ENCODE measurements at places on chromosomes 12 and 14.

GRCh38 chr14:76311079-76311758 lies 64.7 kb upstream of the ESRRB start:
- DNase-seq: no peak

- no peak for DNase-seq
Measured at GRCh38 chr12:88893801-88894200, 313.5 kb upstream of the KITLG start.

DNA sequence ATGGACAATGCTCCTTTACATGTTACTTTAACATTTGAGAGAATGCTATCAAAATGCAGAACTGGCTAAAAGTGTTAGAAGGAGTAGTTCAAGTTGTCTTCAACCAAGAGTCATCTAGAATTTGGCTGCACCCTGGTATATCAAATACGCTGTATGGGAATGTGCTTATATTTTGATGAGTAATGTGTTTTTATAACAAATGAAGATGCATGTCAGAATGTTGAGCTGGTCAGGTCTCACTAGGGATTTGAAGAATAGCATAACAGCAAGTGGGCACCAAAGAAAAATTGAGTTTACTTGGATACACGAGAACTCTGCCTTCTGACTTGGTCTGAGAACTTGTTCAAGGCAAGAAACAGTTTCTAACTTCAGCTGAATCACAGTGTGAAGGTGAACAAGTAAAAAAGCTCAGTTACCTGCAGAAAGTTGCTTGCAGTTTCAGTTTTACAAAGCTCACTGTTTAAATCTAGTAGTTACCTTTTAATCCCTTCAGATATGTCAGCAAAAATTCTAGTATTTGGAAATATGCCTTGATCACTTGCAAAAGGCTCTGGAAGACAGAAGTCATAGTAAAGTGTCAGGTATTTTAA lies 82.3 kb downstream of the PDE3A start:
- no peak for DNase-seq

- no peak for DNase-seq
Measured at GRCh38 chr12:89857652-89858274, 149.1 kb upstream of the ATP2B1 start.

GRCh38 chr12:127278351-127278750 lies 988.6 kb upstream of the TMEM132C start:
- no peak for DNase-seq

DNA sequence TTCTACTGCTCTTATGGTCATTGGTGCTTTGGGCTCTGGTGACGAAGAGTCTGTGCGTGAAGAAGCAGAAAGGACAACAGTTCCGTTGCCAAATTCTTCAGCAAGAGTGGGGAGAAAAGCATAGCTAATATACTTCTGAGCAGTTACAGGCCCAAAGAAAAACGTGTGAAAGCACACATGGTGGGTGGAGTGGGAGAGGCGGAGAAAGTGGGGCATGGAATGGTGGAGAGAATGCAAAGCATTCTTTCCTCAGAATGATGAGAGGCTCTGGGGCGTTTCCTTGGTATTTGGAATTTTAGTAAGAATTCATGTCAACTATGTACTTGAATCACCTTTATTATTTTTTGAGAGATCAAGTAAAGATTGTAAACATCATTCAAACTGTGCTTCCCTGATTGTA lies 396.1 kb downstream of the NAV3 start:
- DNase-seq: no peak

DNA sequence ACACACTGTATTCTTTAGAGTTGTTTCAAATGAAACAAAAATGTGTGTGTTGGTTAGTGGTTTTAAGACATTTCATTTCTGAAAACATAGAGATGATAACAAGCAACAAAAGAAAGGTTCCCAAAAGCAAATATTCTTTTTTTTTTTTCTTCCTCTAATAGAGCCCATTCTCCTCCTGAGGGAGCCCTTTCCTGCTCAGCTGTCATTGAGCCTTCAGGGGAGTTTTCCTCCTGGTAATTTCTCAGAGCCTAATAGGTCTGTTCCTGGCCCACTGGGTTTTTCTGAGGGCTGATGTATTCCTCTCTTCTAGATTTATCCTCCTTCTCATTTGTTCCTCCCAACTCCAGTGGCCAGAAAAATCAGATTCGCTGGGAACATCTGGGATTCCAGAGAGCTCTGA lies 654.5 kb downstream of the NOVA1 start:
- no peak for DNase-seq

- no peak for DNase-seq
Measured at GRCh38 chr14:51725061-51725460, 73.4 kb downstream of the FRMD6 start.

DNA sequence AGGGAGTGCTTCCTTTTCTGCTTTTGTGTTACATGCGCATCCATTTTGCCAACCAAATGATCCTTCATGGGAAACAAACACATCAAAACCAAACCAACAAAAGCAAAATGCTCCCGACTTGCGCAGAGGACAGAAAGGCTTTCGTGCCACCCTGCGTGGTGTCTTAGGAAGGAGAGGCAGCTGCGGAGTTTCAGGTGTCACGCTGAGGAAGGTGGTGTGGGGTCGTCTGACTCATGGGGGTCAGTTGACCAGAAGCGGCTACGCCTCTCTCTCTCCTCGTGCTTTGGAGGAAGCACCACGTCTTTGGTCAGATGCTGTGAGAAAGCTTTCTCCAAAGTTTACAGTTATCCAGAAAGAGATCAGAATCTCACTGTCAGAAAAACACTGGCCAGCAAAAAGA lies 7.9 kb downstream of the EMP1 start:
- no peak for DNase-seq

GRCh38 chr12:127401536-127401935 lies 865.4 kb upstream of the TMEM132C start:
- no peak for DNase-seq

Data from T-helper 9 cell (primary cell).